ENCODE measurements at places on chromosomes 2 and 18.

DNA sequence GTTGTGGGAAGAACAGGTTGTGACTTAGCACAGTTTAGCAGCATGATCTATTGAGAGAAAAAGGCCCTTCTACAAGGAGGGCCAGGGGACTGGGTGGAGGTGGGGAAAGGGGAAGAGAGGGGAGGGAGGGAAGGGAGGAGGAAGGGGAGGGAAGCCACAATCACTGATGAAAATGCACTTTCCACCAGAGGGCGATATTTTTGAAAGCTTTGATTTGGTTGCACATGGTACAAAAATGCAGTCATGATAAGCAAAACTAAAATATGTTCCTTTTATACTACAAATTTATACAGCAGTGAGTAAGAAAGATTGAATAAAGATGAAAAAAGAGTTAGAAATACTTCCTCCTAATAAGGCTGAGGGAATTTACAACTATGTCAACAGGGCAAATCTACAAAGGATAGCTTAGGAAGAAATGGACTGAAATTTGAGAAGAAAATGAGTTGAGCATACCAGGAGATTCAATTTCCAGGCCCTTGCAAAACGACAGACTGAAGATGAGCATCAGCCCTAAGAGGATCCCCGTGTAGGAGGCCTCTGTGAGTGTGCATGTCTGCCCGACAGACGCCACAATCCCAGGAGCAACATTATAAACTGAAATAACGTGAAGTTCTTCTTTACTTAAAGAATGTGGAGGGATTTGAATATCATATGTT, 17.2 kb downstream of the SH3YL1 start:
- DNase-seq: peak; percentile 65

- DNase-seq: no peak
Observed at GRCh38 chr2:225573603-225574002, 174.1 kb downstream of the NYAP2 start.

GRCh38 chr2:172885996-172886395, 150.4 kb downstream of the RAPGEF4 start:
- DNase-seq: no peak

DNA sequence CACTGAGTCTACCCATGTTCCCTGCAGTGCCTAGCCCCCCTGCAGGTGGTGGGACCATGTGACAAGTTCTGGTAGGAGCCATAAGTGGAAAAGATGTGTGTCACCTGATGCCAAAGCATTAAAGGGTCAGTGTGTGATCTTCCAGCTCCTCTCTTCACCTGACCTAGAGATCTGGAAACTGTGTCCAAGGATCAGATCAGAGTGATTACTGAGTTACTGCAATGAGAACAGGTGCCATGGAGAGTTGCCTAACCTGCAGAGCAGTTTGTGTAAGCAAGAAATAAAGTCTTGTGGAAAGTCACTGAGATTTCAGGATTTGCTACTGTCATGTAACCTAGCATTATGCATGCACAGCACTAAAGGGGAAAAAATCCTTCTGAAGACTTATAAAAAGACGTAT, 90.6 kb downstream of the ACVR1C start:
- no peak for DNase-seq

- peak; percentile 83 for DNase-seq
Observed at GRCh38 chr18:3059272-3059671, 46.3 kb upstream of the LPIN2 start.

DNA sequence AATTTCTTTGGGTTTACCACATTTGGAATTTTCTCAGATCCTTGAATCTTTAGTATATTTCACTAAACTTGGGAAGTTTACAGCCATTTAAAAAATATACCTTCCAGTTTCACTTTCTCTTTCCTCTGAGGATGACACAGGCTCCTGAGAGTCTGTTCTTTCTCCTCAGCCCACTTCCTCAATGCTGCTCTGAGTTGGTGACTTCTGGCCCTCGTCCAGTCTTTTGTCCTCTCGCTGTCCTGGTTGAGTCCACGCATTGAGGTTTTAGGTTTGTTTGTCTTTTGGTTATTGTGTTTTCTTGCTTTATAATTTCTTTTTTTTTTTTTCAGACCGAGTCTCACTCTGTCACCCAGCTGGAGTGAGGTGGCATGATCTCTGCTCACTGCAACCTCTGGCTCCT, 40.7 kb upstream of the GALR1 start:
- DNase-seq: peak; percentile 57

GRCh38 chr18:650428-650858, 7.0 kb upstream of the TYMS start:
- peak; percentile 8 for DNase-seq

DNA sequence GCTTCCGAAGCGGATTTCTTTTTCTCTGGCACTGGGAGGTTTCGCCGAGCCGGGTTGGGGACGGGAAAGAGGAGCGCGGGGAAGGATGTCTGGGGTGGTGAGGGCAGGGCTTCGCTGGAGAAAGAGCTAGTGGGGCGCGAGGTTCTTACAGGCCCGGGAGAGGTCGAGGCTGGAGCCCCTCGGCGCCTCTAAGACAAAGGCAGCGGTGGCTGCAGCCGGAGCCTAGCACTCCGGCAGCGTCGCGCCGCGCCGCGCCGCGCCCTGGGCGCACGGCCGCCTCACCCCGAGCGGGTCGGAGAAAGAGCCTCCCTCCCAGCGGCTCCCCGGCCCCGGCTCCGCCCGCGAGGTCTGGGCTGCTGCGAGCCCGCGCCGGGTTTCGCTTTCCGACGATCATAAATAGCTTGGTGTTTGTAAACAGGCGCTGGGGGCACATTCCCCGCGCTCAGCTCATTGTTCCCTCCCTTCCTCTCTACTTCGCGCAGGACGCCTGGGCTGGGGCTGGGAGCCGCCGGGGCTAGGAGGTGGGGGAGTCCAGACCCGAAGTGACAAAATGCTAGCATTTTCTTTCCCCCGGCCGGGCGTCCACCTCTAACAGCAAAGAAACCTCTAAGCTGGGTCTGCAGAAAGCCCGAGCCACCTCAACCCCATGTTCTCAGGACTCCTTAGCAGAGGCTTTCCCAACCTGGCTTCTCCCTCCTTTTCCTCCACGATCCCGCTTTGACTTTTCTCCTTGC, 813 bp upstream of the MEIS1 start:
- DNase-seq: no peak

DNA sequence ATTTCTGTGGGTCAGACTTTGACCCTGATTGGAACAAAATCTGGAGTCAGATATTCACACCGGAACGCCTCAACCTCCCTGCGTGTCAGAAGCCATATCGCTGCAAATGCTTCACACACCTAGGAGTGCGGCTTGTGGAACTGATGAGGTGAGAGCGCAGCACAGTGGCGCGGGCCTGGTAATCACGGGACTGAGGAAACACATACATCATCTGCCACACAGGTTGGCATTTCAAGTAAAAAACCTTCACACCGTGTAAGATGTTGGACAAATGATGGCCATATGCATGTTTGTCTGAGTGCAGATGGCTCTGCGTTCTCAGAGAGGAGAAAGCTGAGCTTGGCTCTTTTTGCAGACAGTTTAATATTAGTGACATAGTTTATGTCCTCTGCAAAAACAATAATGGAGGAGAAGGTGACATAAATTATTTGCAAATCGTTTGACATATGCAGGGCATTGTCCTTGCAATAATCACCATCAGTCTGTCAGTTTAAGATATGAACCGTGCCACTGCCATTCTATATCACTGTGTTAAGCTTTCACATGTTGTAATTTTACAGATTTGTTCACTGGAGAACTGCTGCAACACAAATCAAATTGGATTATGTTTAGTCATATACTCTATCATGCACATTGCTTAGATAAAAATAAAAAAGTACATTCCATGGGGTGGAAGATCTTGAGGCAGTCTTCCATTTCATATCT, 101.4 kb downstream of the MTX2 start:
- DNase-seq: no peak

DNA sequence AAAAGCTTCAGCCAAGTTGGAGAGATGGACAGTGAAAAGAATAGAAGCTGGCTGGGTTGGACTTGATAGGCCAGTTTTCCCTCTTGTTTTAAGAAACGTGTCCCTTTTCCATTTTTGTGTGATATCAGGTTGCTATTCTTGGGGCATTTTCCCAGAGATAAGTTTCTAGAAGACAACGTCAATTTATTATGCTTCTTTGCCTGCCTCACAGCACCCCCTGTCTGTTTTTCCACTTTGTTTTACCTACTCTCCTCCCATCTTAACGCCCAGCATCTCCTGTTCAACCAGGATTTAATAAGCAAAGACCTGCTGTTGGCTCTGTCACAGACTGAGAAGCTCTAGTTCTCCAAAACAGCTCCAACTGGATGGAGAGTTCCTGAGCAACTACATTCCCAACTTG, 317.8 kb upstream of the ZNF521 start:
- no peak for DNase-seq

DNA sequence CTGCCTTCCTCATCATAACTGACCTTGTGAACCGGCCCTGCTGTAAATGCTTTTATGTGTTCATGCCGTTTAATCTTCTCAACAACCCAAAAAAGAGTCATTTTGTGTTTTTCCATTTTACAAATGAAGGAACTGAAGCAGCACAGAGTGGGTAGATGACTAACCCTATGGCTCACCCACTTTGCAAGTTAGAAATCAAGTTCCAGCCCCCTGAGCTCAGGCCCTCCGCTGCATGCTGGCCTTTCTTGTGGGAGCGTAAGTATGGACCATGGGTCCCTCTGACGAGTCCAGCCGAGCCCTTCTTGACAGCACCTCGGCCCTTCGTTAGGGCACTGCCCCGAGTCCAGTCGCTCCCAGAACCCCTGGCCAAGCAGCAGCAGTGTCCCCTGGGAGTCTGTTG, 194.6 kb downstream of the GLI2 start:
- no peak for DNase-seq

GRCh38 chr2:46135228-46135855, 161.9 kb upstream of the EPAS1 start:
- DNase-seq: no peak

GRCh38 chr2:237297421-237298150, 116.4 kb downstream of the COL6A3 start:
- no peak for DNase-seq

DNA sequence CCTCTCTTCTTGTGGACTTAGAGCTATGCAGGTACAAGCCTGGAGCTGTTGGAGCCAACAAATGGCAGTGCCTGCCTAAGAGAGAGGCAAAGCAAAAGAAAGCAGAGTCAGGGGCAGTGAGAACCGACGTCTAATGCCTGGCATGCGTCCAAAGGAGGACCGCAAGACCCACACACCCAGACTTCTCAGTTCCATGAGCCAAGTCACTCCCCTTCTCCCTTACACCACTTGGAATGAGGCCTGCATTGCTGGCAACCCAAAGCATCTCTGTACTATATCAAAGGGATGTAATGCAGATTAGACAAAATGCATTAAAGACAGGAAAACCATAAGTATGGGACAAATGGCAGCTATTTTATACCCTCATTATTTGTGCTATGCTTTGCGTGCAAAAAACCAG, 49.9 kb upstream of the RNU4ATAC start:
- no peak for DNase-seq

- no peak for DNase-seq
Observed at GRCh38 chr18:77012120-77012519, 120.5 kb downstream of the MBP start.

DNA sequence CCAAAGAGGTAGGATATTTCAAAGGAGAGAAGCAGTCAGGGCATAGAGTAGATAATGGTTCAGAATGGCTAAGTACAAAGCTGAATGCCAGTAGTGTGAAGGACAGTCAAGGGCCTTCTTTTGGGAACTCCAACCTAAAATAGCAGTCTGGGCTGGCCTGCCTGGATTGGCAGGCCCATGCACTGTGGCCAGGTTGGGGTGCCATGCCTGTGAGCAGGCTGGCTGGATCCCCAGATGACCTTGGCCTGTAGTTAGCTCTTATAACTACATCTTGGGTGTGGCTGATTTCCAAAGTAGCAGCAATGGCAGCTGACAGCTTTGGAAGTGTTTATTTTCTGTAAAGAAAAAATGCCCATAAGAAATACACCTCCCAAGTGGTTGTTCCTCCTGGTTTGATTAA, 51.5 kb upstream of the ITGB6 start:
- no peak for DNase-seq

- DNase-seq: no peak
Observed at GRCh38 chr2:213766465-213766901, 482.2 kb downstream of the SPAG16 start.

DNA sequence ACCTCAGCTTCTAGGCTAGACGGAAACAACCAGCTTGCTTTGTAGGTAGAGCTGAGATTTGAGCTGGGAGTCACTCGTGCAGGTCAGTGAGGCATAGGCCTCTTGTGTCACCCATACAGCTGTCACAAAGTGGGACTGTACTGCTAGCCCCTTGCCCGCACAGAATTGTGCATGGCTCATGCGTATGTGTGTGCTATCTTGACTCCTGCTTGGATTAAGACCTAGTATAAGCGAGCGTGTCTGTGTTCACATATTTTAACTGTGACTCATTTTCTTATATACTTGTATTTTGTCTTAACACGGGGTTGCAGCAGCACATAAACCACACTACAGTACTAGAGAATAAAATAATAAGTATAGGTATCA, 20.1 kb downstream of the CEP68 start:
- no peak for DNase-seq

GRCh38 chr2:30481323-30481800, 34.3 kb downstream of the LCLAT1 start:
- no peak for DNase-seq

DNA sequence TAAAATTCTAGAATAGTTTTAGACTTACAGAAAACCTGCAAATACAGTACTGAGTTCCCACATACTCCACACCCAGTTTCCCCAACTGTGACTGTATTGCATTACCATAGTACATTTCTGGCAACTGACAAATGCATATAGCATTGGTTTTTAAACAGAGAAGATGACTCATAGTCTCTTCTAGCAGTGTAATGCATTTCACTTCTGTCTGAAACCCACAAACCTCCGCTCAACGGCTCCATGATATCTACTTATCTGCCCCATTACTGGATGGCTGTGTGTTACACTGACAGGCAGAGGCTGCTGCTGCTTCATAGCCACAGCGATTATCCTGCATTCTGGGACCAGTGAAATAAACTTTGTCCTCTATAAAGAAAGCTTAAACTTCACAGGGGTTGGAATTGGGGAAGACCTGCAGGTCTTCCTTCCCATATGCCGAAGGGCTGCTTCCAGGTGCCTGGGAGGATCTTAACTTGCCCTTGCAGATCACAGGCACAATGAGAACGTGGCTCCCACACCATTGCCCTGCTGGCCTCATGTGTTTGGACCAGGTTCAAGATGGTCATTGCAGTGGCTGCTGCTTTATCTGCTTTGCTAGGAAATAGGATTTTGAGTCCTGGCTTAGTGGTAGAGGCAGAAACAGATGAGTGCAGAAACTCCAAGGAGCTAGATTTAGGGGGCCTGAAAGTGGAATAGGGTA, 742.6 kb upstream of the HS6ST1 start:
- DNase-seq: no peak

GRCh38 chr2:120772261-120772660, 36.6 kb downstream of the GLI2 start:
- no peak for DNase-seq

- no peak for DNase-seq
Observed at GRCh38 chr2:112142525-112143078, 4.4 kb downstream of the FBLN7 start.

GRCh38 chr2:41900101-41900577, 147.7 kb upstream of the PKDCC start:
- DNase-seq: no peak

GRCh38 chr2:236632295-236633218, 62.9 kb downstream of the ACKR3 start:
- no peak for DNase-seq

Data from CD4-positive, alpha-beta T cell treated with Interferon alpha-2 for 1 hour (primary cell).